Pulmonary artery endothelial cell (primary cell): ENCODE measurements at places on chromosomes 3 and 15. TPM values are rescaled to one million over a fixed set of nuclear protein-coding genes. Genes with fewer than 3 reads are reported as not detected.

- DNase-seq, result no peak
Observed at GRCh38 chr3:127388427-127388826, 100.6 kb upstream of the PRR20G start.

DNA sequence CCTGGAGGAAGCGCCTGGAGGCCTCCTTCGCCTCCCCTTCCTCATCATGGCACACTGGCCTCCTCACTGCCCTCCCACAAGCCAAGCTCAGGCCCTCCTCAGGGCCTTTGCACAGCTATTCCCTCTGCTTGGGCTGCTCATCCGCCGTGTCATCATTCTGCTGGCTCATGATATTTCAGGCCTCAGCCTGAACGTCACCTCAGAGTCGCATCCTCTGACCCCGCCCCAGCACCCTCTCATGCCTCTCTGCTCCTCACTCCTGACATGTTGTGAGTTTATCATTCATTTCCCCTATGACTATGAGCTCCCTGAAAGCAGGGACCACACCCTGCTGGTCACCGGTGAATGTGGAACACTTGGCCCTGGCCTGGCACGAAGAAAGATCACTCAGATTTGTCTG is 20.7 kb upstream of the POC1A start:
- DNase-seq, result no peak

The AGBL1 gene
- total RNA-seq, result not detected in 2 replicates

DNA sequence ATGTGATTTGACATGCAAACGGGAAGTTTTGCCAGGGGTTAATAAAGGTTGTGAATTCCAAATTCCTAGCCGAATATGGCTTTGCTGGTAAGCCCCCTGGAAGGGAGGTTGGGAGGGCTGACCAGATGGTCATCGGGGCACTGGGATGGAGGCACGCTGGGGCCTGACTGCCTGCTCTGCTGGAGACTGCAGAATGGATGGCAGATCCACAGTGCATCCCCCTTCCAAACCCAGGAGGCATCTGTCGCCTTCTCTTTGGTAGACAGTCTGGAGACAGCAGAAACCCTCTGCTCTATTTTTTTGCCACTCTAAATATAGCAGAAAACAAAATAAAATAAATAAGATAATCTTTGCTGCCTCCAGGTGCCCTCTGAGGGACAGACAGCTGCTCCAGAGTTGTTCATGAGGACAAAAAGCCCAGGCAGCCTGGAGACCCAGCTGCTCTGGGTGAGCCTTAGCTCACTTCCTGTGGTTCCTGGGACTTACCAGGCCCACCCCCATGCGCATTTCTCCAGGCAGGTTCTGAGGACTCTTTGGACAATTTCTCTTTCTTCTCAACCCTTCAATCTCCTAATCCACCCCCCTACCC is 6.1 kb upstream of the SPTBN5 start:
- DNase-seq, result no peak

DNA sequence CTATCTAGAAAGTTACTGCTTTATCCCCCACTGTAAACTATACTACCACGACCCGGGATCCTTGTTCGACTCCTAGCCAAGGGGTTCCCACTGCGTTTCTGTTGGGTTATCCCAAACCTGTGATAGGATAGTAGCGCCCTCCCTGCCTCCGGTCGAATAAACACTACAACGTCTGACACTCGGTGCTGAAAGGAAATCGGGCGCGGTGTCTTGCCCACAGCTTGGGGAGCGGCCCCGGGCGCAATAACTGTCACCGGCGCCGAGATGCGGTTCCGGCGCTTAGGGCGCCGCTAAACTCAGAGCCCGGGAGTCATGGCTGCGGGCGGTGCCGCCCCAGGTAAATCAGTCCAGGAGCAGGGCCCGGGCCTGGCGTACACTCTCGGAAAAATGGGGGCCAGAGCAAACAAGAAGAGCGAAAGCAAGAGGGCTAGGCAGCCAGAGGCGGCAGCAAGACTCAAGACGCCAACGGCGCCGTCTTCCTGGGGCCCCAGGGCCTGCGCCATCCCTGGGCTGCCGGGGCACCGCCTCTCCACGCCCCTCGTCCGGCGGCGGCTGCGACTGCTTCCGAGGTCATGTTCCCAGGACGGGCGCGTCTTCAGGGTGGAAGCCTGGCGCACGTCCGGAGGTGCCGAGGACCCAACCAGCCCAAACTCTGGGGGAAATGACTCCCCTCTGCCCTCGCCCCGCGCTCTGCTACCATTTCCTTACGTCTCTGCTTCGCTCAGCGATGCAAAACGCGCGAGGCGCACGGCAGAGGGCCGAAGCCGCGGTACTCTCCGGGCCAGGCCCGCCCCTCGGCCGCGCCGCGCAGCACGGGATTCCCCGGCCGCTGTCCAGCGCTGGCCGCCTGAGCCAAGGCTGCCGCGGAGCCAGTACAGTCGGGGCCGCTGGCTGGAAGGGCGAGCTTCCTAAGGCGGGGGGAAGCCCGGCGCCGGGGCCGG is at the start of gene DUT:
DUT (plus strand) TSS at position 575 of the 941 bp plus-strand sequence; CDS start at position 662, 87 bp downstream.
- DNase-seq, result peak; percentile 39

DNA sequence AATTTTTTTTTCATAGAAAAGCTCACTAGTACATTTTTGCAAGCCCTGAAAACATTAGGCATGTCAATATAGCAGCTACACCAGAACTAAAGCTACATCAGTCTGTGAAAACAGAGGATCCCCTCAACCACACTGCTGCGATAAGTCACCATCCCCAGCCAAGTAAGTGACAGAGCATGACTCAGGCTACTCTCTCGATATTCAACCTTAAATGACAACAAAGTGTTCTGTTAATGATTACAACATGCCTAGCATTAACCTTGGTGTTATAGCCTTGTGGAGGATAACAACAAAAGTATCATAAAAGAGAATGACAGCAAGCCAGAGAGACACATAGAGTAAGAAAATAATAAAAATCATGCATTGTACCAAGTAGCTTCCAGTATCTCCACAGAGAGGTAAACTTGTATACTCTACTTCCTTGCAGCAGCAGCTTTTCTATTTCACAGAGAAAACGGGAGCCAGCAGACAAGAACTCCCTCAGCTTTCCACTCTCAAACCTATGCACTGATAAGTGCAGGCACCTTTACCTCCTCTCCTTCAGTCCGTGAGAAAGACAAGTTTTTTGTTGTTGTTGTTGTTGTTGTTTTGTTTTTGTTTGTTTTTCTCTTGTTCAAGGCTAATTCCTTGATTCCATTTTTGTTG is 76.6 kb downstream of the GBE1 start:
- DNase-seq, result no peak

DNA sequence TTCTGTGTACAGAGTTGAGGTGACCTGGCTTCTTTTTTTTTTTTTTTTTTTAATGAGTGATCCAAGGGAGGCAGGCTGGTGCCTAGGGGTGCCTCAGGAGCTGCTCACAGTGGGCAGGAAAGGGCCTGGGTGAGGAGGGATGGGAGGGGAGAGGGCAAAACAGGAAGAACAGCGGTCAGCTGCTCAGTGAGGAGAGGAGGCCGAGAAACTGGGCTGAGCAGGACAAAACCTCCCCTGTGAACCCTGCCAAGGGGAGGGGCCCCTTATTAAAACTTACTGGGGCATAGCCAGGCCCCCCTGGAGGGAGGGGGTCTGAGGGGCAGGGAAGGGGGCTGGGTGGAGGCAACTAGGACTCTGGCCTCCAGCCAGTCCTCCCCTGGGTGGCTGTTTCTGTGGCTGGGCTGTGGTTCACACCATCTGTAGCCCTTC is 3.5 kb downstream of the PLEKHO2 start:
- DNase-seq, result no peak

- no peak for DNase-seq
Observed at GRCh38 chr3:6216135-6217026, 644.5 kb upstream of the GRM7 start.

The RFTN1 gene
- 30.1 and 49.7 TPM in 2 replicates for total RNA-seq

The SLC28A1 gene
- total RNA-seq, result not detected in 2 replicates

The GPR176 gene
- 78.3 and 84.3 TPM in 2 replicates for total RNA-seq

The VEPH1 gene
- total RNA-seq, result 261 and 264 TPM in 2 replicates

GRCh38 chr15:86054338-86054737 is 25.3 kb upstream of the AGBL1 start:
- no peak for DNase-seq

DNA sequence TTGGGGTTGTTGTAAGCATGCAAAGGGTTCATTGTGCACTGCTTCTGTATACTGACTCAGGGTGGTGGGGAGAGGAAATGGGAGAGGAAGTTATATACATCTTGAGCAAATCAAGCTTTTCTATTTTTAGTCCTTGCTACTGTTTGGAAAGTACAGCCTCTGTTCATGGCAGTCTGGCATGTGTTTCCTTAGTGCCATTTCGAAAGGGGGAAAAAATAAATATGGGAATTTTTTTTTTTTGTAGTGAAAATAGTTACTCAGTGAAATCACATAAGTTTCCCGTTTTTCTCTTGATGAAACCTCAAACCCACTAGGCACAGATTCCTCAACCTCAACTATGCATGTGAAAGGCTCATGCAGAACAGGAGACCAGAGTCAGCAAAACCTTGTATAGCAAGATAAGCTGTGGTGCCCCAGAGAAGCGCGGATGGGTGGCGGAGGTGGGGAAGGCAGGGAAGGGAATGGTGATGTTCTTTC is 353.3 kb downstream of the LPP start:
- peak; percentile 47 for DNase-seq

DNA sequence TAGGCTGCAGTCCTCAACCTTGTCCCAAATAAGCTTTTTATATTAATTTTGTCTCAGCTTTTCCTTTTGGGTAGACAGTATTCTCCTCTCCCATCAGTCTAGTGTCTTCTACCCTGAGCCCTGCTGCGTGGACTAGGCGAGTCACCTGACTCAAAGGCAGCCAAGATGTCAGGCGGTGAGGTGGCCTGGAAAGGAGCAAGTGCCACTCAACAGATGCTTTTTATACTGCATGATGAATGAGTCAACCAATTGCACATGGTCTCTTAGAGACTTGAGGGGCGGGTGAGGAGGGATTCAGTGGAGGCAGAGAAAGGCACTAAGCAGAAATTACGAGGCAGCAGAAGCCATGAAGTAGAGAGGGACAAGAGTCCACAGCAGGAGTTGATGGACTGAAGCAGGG is 95.9 kb downstream of the FRMD4B start:
- no peak for DNase-seq

GRCh38 chr3:27511724-27512422 is 27.7 kb upstream of the SLC4A7 start:
- no peak for DNase-seq

The SCN11A gene
- 0.07 TPM in 1 of 2 replicates, not detected in the other for total RNA-seq

DNA sequence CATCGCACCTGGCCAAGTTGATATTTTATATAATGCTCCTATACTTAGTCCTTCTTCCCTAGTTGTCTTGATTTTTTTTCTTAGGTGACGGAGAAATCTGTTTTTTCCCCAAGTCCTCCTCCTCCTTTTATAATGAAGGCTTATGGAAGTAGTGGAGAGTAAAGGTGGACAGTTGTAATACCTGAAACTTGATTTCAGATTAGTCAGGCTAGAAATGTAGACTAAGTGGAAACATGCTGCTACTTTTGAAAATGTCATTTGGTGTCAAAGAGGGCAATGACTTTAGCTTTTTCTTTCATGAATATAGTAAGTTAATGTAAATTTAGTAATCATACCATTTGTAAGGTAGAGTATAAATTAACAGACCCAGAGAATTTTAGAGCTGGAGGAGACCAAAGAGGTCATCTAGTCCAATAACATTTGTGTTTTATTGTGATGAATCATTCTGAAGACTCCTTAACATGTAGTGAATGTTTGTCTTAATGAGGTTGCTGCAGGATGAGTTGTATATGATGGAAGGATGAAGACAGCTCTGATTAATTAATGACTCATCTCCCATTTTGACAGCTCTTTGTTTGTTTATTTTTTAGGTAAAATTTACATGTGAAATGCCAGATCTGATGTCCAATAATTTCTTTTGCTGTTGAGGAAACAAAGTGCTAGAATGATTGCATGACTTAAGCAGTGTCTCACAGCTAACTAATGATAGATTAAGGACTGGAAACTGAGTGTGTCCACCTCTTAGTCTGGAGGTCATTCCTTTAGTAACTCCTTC is 8.7 kb downstream of the CTDSPL2 start:
- DNase-seq, result no peak

- no peak for DNase-seq
Observed at GRCh38 chr3:6260551-6261191, 600.2 kb upstream of the GRM7 start.

DNA sequence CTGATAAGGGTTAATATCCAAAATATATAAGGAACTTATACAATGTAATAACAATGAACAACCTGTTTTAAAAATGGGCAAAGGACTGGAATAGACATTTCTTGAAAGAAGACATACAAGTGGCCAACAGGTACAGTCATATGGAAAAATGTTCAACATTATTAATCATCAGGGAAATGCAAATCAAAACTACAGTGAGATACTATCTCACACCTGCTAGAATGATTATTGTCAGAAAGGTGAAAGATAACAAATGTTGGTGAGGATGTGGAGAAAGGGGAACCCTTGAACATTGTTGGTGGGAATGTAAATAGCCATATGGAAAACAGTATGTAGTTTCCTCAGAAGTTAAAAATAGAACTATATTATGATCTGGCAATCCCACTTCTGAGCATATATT is 20.4 kb downstream of the GOLM2 start:
- no peak for DNase-seq

The LRTM1 gene
- not detected in 2 replicates for total RNA-seq

The NIPA2 gene
- total RNA-seq, result 78.5 and 98.0 TPM in 2 replicates

DNA sequence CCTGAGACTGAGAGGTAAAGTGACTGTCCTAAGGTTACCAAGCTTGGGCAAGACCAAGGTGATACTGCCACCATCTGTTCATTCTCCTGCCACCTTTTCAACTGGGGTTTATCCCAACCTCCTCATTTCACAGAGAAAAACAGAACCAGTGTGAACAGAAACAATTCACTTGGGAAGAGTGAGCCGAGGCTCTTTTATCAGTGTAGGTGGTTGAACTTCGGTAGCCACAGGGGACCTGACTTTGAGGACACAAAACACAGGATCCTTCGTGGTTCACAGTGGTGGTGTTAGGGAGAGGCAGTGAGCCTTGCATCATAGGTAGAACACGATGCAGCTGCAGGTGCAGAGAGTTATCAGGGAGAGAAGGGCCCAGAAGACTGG is 72.8 kb upstream of the ICE2 start:
- DNase-seq, result no peak

DNA sequence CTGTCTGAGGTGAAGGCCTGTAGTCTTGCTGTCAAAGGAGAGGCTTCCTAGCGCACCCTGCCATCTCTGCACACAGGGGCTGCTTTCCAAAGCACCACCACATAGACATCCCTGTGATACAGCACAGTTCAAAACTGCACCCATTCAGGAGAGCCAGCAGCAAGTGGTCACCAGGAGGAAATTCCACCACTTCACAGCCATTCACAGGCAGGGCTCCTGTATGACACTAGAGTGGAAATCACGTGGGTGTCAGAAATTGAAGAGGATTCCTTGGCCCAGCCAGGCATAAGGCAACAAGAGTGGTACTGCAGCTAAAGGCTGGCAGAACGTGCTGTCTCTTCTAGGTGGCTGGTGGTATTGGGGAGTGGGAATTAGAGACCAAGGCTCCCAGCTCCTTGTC is 102.8 kb downstream of the RFTN1 start:
- no peak for DNase-seq

- DNase-seq, result no peak
Observed at GRCh38 chr15:42402455-42403205, 43.3 kb downstream of the CAPN3 start.
